ENCODE measurements at places on chromosomes 7 and 10.

- no peak for DNase-seq
These were observed 23.4 kb upstream of the SGCE start for GRCh38 chr7:94679358-94679757.

DNA sequence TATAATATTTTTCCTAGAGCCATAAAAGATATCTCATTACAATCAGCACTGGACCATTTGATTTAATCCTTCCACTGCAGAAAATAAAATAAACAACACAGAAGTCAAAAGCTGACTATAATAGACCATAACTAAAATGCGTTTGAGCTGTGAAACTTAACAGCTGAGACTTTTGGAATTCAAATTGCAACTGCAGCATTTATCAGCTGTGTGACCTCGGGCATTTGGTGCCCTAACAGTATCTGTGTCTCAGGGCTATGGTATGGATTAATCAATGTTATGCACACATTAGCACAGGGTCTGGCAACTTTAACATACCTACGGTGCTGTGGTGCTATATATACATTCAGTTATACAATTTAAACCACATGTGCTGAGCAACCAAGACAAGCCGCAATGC, 160.1 kb downstream of the COL28A1 start:
- DNase-seq = no peak

DNA sequence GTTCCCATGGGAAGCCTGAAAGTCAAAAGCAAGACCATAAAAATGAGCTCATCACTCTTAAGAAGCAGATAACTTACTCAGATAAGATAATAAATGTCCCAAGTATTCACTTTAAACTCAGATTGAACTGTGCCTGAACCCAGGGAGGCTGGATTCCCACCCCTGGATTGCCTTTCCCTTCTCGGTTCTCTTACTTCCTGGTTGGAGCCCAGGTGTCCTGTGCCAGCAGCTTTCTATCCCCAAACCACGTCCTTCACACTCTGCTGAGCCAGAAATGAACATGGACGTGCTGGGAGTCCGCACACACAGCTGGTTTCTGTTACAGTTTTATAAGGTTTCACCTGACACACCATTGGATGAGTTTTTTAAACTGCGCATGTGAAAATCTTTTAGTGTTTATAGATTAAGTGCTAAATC, 636.2 kb upstream of the IGFBP3 start:
- DNase-seq = no peak

DNA sequence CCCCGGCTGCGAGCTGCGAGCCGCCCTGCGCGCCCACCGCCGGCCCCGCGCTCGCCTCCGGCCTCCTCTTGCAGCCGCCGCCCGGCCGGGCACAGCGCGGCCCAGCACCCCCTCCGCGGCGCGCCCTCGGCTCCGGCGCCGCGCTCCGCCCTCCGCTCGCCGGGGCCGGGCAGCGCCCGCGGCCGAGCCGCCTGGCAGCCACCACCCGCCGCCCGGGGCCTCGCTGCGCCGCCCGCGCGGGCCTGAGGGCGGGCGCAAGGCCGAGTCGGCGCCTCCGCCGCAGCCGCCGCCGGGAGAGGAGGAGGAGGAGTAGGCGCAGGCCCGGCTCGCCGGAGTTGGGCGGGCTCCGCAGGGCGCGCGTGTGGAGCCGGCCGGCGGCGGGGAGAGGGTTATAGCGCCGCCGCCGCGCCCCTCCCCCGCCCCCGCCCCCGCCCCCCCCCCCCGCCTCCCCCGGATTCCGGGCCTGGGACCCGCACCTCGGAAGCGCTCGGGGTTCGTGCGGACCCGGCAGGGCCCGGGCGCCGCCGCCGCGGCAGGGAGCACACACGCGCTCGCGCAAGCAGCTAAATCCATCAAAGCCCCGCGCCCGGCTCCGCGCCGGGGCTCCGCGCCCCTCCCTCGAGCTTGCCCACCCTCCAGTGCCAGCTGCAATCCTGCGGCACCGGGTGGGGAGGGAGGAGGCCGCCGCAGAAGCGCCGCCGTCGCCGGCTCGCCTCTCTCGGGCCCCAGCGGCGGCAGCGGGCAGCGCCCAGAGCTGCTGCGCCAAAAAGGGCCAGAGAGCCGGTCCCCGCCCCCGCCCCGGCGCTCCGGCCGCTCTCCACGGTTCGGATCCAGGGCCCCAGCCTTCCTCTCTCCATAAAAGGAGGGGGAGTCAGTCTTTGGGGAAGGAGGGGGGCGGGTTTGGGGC, at the start of gene PDGFA:
Gene PDGFA (minus strand): TSS at position 363 of the 907 bp plus-strand sequence. CDS start 845 bp downstream, outside the sequence.
- DNase-seq = no peak

- DNase-seq = no peak
These were observed 278.1 kb downstream of the HTR7 start for GRCh38 chr10:90579602-90580242.

GRCh38 chr7:89666136-89666835, 488.0 kb upstream of the STEAP1 start:
- DNase-seq = no peak

DNA sequence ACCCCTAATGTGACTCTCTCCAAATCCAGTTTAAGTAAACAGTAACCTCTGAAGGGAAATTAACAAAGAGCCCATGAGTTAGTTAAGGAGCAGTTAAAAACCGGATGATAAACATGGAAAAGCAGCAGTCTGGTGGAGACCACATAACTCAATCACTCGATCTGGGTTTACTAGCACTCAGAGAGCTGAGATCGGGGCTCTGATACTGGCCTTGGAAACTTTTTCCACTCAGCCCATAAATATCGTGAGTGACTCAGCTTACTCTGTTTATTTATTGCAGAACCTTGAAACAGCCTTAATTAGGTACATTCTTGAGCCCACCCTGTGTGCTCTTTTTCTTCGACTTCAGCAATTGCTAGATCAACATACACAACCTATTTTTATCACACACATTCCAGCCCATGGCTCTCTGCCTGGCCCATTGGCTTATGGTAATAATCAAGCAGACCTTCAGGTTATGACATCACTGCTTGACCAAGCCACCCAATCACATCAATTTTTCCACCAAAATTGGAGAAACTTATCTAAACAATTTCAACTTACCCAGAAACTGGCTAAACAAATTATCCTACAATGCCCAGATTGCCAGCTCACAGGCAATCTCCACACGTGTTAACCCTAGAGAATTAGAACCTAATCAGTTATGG, 82.2 kb upstream of the GPR22 start:
- DNase-seq = no peak

GRCh38 chr10:33335551-33335800, 1.0 kb upstream of the NRP1 start:
- DNase-seq = no peak

- DNase-seq = no peak
These were observed 291.6 kb upstream of the KIAA1217 start for GRCh38 chr10:23917251-23917840.

DNA sequence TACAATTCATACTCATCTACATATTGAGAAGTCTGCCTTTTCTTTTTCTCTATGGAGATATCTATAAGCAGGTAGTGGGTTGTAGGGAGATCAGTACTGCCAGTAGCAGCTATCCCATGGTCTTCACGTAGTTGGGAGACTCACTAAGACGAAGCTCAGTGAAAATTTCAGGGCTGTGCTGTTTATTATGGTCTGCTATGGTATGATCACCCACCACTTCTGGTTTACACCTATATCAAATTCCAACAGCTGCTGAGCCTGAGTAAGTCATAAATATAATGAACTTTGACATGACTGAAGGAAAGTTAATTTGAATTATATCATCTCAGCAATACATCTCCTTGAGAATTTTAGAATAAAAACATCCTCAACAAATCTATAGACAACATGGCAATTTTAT, 741.7 kb downstream of the GRM8 start:
- no peak for DNase-seq

DNA sequence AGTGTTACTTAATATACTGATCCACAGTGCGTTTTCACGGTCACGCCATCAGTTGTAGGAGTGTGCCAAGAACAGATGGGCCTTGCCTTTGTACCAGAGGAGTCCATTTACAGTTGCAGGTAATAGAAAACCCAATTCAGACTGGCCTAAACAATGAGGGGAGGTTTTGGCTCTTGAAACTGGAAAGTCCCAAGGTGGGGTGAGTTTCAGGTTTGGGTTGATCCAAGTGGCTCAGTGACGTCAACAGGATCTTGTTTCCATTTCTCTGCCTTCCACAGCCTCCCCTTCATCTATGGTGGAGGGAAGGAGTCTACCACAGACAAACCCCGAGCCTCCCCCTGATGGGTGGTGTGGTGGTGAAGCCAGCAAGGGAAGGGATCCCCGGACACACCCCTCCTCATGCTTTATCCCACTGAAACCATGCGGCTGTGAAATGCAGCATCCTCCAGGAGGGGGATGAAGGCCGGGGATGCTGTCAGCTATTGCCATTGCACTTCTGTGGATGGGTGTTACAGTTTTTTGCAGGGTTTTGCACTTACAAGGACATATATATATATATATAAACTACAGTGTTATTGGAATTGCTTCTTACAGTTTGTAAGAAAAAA, 14.8 kb upstream of the SH2D4B start:
- DNase-seq = no peak

GRCh38 chr10:132555648-132556575, 18.3 kb downstream of the INPP5A start:
- DNase-seq = no peak

- DNase-seq = no peak
These were observed 13.0 kb upstream of the DHTKD1 start for GRCh38 chr10:12055732-12056131.

- no peak for DNase-seq
These were observed 64.9 kb downstream of the EEPD1 start for GRCh38 chr7:36217961-36218284.

- DNase-seq = no peak
These were observed 742.0 kb downstream of the AUTS2 start for GRCh38 chr7:70340236-70340635.

DNA sequence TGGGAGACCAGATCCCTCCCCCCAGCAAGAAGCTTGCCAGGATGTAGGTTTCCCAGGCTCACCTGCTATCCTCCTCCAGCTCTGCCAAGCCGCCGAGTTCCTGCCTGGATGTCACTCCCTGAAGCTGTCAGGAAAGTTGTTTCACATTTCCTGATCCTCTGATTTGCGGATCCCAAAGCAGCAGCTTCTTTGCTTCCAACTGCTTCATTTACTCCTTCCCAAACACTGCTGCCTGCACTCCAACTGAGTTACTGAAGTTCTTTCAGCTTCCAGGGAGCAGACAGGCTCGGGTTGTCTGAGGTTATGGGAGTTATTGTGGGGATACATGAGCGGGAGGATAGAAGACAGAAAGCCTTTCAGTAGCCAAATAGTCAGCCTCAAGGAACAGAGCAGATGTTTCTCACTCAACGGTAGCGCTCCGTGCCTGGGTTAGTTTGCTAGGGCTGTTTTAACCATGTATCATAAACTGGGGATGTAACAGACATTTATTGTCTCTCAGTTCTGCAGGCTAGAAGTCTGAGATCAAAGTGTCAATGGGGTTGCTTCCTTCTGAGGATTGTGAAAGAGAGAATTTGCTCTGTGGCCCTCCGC, 516.0 kb downstream of the REEP3 start:
- no peak for DNase-seq

DNA sequence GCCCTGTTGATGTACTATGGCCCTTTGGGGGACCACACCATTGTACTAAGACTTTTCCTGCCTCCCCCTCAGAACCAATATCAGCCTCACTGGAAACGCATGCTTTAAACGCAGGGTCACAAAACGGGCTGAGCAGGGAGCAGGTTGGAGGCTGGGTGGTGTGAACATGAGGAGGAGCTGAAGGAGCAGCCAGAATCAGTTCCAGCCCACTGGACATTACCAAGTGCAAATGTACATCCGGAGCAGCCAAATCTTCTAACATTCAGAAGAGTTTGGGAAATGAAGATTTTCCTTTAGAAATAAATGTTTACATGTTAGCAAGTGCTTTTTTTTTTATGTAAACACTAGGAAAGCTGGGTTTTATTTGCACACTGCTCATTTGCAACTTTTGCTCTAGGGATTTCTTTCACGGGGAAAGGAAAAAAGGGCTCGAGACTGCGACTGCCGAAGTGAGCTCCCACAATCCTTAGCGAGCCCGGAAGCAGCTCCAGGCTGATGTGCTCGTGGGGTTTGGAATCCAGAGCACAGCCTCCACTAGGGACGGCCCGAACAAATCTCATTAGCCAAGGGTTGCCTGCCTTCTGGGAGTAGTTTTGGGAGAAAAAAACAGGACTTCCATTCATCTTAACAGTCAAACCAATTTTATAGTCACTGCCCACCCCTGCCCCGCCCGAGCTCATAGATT, 108.0 kb upstream of the YAE1 start:
- DNase-seq = no peak

GRCh38 chr7:102260856-102261255, 25.8 kb upstream of the SH2B2 start:
- DNase-seq = no peak

DNA sequence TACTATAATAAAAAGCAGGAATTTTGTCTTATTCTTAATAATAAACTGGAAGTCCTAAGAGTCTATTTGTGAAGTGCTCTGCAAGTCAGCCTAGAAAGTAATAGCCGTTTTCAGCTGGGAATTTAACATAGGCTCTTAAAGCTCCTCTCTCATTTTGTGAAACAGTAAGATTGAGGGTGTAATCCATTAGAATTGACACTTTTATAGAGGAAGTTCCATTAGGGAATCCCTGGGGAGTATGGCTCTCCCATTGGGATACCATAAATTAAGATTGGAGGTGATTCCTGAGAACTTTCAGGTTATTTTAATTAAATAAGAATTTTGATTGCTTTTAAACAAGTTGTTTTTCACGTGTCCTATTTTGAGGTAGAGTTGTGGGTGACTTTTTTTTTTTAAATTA, 68.0 kb downstream of the EXOC4 start:
- no peak for DNase-seq

DNA sequence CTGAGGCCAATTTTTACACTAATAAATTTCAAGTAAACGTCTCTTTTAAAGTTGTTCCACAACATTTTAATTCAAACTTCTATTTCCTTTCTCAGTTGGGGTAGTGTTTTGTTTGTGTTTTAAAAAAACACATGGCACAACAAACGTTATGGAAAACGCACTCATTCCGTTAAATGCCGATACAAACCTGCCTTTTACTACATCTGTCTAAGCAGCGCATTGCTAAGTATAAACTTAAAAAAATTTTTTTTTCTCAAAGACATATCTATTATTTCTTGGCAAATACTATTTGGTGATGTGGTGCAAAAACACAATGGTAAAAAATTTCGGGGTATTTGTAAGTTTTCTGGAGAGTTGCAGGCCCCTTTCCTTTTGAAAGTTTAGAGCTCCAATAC, 1.4 kb downstream of the SKIDA1 start:
- DNase-seq = no peak

- no peak for DNase-seq
These were observed 138.8 kb downstream of the DKK1 start for GRCh38 chr10:52452600-52453493.

- no peak for DNase-seq
These were observed 97.9 kb downstream of the MTPN start for GRCh38 chr7:135879233-135879632.

GRCh38 chr7:157357129-157358040, 20.6 kb downstream of the DNAJB6 start:
- no peak for DNase-seq

GRCh38 chr10:43885842-43886241, 237.2 kb upstream of the ZNF32 start:
- no peak for DNase-seq

- DNase-seq = no peak
These were observed 411.4 kb downstream of the TNS3 start for GRCh38 chr7:47170516-47170915.

All from stimulated activated CD8-positive, alpha-beta memory T cell treated with anti-CD3 and anti-CD28 coated beads, Interleukin-15, amount 100 ng/mL, for 48 hours (primary cell).